ENCODE measurements at places on chromosomes 3 and 15. TPM values are rescaled to one million over a fixed set of nuclear protein-coding genes. Genes with fewer than 3 reads are reported as not detected.

DNA sequence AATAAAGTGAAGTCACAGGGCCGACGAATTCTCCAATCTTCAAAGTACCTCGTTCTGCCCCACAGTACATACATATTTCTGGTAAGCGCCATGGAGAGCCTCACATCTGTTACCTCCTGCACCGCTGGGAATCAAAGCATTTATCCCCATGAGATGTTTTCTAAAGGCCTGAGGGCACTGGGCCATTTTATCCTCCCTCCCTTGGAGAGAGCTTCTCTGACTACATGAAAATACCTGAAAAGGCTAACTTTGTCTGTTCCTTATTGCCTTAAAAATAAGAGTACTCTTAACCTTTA, 148.1 kb downstream of the RORA start:
- peaks cover 1% of the 10 kb centered on the region for H3K4me1 ChIP-seq
- no peaks in the 10 kb centered on the region for H3K36me3 ChIP-seq
- no peak for DNase-seq
- no peak overlapping the region for H3K27ac ChIP-seq
- no peak overlapping the region for H3K4me3 ChIP-seq

GRCh38 chr3:147384210-147385058, 21.9 kb downstream of the ZIC4 start:
- H3K4me1 ChIP-seq, result no peaks in the 10 kb centered on the region
- no peak for DNase-seq
- H3K27me3 ChIP-seq, result peaks cover 78% of the 10 kb centered on the region
- no peak overlapping the region for H3K27ac ChIP-seq
- no peak overlapping the region for H3K4me3 ChIP-seq
- H3K36me3 ChIP-seq, result no peaks in the 10 kb centered on the region

DNA sequence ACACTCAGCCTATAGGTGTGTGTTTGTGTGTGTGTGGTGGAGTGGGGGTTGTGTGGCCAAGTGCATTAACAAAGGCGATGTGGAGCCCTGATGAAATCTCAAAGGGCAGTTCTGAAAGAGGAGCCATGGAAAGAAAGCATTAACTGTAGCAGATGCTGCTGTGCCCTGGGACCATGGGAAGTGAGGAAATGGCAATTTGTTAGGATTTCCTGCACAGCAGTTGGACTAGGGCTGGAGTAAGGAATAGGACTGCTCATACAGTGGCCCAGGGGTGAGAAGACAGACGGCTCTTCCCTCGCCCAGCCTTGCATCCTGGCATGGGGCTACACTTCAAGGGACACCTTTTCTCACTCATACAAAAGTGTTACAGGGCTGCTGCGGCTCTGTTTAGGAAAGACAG, 12.3 kb upstream of the ZBTB38 start:
- H3K36me3 ChIP-seq, result no peaks in the 10 kb centered on the region
- no peak overlapping the region for H3K27ac ChIP-seq
- H3K4me1 ChIP-seq, result peaks cover 4% of the 10 kb centered on the region
- H3K4me3 ChIP-seq, result no peak overlapping the region
- peaks cover 13% of the 10 kb centered on the region for H3K27me3 ChIP-seq

DNA sequence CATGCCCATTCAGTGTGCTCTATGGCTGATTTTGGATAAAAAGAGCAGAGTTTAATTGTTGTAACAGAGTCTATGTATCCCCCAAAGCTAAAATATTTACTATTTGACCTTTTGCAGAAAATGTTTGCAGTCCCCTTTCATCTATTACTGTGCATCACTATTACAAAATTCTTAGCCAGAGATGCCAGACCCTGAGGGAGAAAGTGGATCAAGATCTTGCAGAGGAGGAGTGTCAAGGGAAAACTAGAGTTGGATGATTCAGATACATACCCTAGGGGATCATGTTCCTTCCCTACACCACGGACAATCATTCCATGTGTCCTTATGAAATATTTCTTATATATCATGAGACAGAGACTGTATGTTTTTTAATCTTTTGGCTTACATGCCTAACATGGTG, 68.6 kb upstream of the TPRG1 start:
- H3K36me3 ChIP-seq, result no peaks in the 10 kb centered on the region
- H3K4me3 ChIP-seq, result no peak overlapping the region
- no peaks in the 10 kb centered on the region for H3K4me1 ChIP-seq
- no peak for DNase-seq
- no peak overlapping the region for H3K27ac ChIP-seq

DNA sequence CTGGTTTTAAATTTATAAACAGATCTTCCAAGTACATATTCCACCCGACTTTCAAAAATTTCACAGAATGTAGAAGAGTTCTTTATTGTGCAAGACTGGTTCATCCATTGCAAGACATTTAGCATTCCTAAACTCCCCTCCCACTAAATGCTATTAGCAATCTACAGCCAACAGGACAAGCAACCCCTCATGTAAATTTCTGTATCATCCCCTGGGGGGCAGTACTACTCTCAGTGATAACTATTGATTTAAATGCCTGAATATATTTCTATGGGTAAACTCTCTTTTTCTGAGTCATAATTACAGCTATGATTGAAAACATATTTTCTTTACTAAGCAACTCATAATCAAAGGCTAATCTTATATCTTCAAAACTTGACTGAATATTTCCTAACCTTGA, 10.7 kb upstream of the SLC15A2 start:
- no peaks in the 10 kb centered on the region for H3K4me1 ChIP-seq
- DNase-seq, result no peak
- H3K36me3 ChIP-seq, result peaks cover 10% of the 10 kb centered on the region
- no peaks in the 10 kb centered on the region for H3K27me3 ChIP-seq
- no peak overlapping the region for H3K4me3 ChIP-seq

DNA sequence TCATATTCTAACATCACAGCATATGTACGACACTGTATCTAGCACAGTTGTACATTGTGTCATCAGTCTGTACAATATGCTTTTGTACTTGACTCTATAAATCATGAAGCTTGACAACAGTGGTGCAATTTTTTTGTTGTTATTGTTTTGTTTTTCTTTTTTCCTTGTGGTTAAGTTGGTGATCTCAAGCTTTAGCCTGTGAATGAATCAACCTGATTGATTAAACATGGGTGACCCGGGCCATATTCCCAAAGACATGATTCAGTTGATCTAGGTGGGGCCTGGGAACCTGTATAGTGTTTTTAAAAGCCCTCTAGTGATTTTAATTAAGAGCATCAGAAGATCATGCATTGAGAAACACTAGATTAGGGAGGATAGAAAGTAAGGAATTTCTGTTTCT, 101.8 kb upstream of the AADACL2 start:
- no peak overlapping the region for H3K27ac ChIP-seq
- H3K4me1 ChIP-seq, result no peaks in the 10 kb centered on the region
- H3K27me3 ChIP-seq, result peaks cover 12% of the 10 kb centered on the region
- DNase-seq, result no peak
- no peaks in the 10 kb centered on the region for H3K36me3 ChIP-seq

SLC28A2 gene
- total RNA-seq, result not detected

CFAP161 gene
- total RNA-seq, result not detected

CCDC13 gene
- total RNA-seq, result not detected

ROBO1 gene
- total RNA-seq, result 5.3 TPM

CATSPER2 gene
- 2.2 TPM for total RNA-seq

FOXB1 gene
- total RNA-seq, result 0.78 TPM

HYAL1 gene
- 0.25 TPM for total RNA-seq

Data from activated naive CD8-positive, alpha-beta T cell treated with anti-CD3 and anti-CD28 coated beads, Interleukin-2, amount 10 ng/mL, durations not matched to agents 7 days and 5 days (primary cell).